ENCODE measurements at places on chromosomes 5 and 9.
A peak's percentile ranks its signal among the peaks of the same experiment; 100 is the strongest.

DNA sequence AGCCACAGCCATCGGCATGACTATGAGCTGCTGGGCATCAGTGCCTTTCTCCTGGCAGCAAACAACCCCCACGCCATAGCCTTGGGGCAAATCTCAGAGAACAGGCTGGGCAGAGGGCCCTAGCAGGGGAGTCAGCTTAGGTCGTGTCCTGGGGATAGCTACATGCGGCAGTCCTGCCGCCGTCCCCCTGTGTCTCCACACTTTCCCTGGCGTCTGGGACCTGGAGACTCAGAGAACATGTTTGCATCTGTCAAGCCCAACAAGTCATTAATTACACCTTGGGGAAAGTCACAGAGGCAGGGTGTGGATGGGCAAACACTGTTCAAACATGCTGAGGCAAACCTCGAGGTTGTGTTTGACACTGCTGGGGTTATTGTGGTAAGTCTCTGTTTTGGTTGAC lies 123.6 kb downstream of the C5orf15 start:
- no peak for DNase-seq

GRCh38 chr9:37302277-37302676 lies 120.2 kb upstream of the GRHPR start:
- DNase-seq, result peak; percentile 78

GRCh38 chr5:74762599-74762998 lies 4.3 kb downstream of the GFM2 start:
- no peak for DNase-seq

- no peak for DNase-seq
These were observed 17.1 kb downstream of the TMEM8B start for GRCh38 chr9:35845824-35846771.

DNA sequence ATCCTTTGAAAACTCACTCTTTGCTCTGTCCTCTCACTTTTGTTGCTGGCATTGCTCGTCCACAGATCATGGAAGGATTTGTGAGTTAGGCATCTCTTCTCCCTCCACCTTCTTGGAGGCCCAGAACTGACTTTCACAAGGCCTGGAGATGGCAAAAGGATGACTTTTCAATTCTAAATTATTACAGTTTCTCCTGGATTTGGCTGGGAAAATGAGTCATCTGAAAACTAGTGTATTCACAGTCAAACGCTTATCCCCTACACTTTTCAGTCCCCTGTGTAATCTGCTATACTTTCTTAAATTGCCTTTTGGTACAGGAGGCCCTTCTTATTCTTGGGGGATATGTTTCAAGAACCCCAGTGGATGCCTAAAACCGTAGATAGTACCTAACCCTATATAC lies 35.6 kb downstream of the ADRA1B start:
- DNase-seq, result no peak

GRCh38 chr5:133052317-133053175 lies 733 bp downstream of the HSPA4 start:
- DNase-seq, result peak; percentile 84

- no peak for DNase-seq
These were observed 90.6 kb downstream of the LIFR start for GRCh38 chr5:38465702-38466423.
